ENCODE measurements at places on chromosomes 5 and 9.
A peak's percentile ranks its signal among the peaks of the same experiment; 100 is the strongest.

DNA sequence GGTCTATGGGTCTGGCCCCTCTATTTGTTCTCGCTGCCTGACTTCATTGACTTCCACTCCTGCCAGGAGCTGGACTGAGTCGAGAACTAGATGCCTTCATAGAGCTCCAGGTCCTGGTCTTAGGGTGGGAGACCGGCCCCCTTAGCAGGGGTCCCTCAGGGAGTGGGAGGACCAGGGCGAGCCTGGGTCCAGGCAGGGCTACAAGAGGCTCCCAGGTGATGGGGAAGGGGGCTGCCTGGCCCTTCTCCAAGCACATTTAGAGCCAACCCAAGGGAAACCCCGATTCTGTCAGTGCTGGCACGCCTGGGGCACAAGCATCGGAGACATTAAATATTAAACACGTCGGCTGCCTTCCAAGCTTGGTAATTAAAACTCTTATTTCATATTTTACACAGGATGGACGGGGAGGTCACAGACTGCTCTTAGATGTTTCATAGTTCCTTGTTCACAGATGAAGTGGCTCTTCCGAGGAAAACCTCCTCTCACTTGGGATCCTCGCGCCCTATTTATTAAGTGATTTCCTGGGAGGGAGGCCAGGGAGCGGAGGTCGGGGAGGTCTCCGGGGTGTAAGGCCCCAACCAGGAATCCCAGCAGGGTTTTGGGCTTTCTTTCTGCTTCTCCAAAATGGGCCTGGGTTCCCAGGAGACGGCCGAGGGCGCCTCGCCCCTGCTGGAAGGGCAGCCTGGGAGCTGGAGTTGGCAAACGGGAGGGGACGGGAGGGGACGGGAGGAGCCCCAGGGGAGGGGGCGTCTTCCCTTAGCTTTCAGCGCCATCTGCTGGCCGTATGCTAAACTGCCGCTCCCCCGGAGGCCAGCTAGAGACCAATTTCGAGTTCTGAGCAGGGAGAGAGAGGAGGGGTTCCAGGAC is 23.4 kb upstream of the ZBTB43 start:
- peak; percentile 55 for DNase-seq

DNA sequence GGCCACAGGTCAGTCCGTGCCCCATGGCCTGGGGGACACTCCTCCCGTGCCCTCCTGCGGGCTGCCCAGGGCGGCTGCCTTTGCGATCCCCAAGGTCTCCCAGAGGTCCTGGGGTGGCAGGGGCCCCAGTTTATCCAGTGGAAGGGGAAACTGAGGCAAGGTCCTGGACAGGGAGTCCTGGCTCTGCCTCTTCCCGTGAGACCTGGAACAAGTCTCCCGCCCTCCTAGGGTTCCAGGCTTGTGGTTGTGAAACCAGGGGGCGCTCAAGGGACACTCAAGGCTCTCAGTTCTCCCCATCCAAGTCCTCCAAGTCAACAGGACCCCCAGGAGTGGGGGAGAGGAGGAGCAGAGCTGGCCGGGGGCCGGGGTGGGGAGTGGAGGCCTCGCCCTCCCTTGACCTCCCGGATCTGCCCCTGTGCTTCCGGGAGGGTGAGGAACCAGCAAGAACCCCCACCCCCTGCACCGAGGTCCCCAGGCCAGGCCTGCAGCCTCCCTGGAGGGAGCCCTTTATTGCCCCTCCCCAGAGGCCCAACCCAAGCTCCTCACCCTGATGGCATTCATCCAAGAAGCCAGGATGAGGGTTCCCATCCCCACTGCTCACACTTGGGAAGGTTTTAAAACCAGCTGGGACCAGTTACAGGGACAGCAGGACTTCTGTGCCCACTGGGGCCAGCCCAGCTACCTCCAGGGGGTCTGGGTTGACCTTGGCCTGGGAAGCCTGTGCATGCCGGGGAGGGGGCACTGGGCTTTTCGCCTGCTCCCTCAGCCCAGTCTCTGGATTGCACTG is 24.7 kb upstream of the TMEM250 start:
- no peak for DNase-seq

- DNase-seq, result no peak
Measured at GRCh38 chr9:129184596-129185122, 6.6 kb upstream of the IER5L start.

DNA sequence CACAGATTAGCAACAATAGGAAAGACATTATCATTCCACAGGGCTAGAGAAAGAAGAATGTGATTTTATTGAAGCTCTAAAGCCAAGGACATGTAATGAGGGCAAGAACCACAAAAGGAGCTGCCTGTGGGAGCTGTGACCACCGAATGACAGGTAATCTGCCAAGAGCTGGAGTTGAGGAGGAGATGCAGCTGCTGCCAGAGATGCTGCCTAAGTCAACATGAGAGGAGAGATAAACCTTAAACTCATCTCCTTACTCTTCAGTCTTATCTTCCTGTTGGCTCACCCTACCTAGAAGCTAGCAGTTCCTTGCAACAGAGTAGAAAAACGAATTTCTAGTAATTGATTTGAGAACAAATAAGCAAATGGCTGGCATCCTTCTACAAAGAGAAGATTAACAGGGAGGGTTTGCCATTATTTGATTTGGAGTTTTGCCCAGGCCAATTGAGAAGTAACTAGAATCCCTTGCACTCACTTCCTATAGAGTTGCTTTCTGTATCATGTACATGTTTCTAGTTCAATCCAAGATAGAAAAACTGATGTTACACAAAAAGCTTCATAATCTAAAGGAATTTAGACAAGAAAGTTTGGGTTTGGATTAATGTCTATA is 539.2 kb downstream of the TLE1 start:
- DNase-seq, result no peak

DNA sequence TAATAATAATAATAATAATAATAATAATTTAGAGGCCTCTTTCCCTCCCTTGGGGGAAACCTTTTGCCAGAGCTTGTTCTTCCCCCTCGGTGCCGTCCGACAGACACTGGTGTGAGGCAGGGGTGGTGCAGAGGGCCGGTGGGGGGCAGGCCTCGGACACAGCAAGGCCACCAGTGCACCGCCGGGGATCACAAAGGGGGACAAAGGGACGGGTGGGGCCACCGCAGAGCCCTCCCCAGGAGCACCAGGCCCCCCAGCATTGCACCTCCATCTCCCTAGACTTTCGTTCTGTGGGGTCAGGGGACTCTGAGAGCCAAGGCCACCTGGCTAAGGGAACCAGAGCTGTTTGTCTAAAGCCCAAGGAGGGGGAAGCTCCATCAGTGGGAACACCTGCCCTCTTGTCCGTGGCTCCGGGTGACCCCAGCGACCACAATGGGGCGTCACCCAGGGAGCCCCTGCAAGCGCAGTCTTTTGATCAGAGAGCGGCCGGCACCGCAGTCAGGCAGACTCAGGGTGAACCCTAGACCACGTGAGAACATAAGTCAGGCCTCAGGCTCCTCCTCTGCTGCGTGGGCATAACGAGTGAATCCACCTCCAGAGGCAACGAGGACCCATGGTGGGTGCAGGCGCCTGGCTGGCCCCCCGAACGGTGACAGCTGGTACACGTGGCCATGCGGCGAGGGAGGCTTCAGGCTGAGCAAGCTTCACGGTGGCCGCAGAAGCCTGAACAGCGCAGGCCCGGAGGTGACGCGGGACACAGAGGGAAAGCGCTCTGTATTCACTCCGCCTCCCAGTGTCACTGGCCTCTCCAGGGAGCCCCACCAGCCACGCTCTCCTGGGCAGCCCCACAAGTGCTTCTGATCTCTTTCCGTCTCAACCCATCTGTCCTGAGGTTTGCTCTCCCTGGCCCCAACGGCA is 12.0 kb upstream of the QSOX2 start:
- no peak for DNase-seq

DNA sequence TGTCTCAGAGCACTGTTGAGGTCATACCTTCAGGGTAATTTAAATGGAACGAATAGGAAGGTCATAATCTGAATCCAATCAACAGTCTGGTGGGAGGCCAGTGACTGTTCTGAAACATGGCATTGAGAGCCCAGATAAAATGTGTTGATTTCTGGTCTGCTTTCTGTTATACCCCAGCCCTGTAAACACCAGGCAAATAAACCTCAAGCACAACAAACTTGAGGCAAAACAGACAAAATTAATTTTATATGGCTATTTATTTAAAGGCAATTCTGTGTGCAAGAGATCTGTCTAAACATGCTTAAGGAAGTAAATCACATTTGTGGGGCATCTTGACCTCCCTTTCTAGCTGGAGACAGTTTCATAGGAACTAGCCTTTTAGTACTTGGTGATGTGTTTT is 140.9 kb upstream of the SPEF2 start:
- no peak for DNase-seq

Measured in AG10803 (cell line).